Small intestine (tissue), 16 donors: ENCODE measurements at places on chromosomes 2 and 18. TPM values are rescaled to one million over a fixed set of nuclear protein-coding genes. Genes with fewer than 3 reads are reported as not detected.

Gene DES
- polyA plus RNA-seq: 24.6 TPM

Gene GAL3ST2
- not detected for polyA plus RNA-seq

- H3K4me3 ChIP-seq: no peak overlapping the region
- no peaks in the 10 kb centered on the region for H3K27me3 ChIP-seq
- H3K27ac ChIP-seq: no peak overlapping the region
- no peaks in the 10 kb centered on the region for H3K36me3 ChIP-seq
- no peaks in the 10 kb centered on the region for H3K4me1 ChIP-seq
Observed at GRCh38 chr2:192073878-192074277, 120.9 kb downstream of the TMEFF2 start.

DNA sequence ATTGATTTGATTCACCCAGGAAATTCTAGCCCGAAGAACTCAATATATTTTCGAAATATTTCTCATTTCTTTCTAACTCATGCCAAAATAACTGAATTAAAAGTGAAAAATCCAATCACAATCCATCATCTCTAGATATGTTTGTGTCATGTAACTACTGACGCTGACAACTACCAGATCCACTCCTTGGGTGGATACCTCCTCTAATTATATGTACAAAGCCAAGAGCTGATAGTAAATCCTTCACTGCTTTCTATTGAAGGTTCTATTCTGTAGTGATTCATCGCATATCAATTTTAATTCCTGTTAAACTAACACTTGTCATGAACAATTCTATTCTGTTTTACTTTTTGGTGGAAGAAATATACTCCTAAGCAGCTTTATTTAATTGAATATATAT, 1056.6 kb upstream of the NXPH2 start:
- H3K4me1 ChIP-seq: no peaks in the 10 kb centered on the region
- H3K36me3 ChIP-seq: no peaks in the 10 kb centered on the region
- no peak for DNase-seq

DNA sequence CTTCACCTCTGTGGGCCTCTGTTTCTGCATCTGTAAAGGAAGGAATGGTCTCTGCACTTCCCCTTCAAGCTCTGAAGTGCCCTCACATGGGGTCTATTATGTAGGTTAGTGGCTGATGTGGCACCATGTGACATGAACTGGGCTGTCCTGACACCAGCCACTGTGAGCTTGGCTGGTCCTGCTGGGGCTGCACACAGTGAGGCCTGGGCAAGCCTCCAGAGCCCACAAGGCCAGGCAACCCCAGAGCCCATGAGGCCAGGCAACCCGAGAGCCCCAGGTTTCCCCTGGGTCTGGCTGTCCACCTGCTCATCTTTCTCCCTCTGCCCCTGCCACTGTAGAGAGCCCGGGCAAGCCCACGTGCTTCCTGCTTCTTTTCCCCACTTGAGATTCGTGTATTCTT, 150.1 kb upstream of the SMAD2 start:
- no peaks in the 10 kb centered on the region for H3K36me3 ChIP-seq
- no peak overlapping the region for H3K4me3 ChIP-seq
- no peak overlapping the region for H3K27ac ChIP-seq
- no peak for DNase-seq
- no peaks in the 10 kb centered on the region for H3K27me3 ChIP-seq
- H3K4me1 ChIP-seq: peaks cover 16% of the 10 kb centered on the region

- H3K4me1 ChIP-seq: no peaks in the 10 kb centered on the region
- no peak overlapping the region for H3K4me3 ChIP-seq
- no peaks in the 10 kb centered on the region for H3K27me3 ChIP-seq
- no peak overlapping the region for H3K27ac ChIP-seq
- DNase-seq: no peak
Observed at GRCh38 chr2:67917332-67918054, 145.3 kb downstream of the C1D start.

GRCh38 chr2:218307415-218308090, 15.2 kb upstream of the TMBIM1 start:
- no peak overlapping the region for H3K4me3 ChIP-seq
- H3K4me1 ChIP-seq: no peaks in the 10 kb centered on the region
- DNase-seq: no peak
- H3K27me3 ChIP-seq: no peaks in the 10 kb centered on the region
- no peaks in the 10 kb centered on the region for H3K36me3 ChIP-seq
